NCI-H1694 treated with DMSO at 0.1 percent for 48 hours (cell line): ENCODE measurements at places on chromosomes 2 and 18.

- DNase-seq, result no peak
Measured at GRCh38 chr18:57728941-57729511, 74.1 kb downstream of the ATP8B1 start.

- DNase-seq, result no peak
Measured at GRCh38 chr2:1784986-1785617, 40.8 kb upstream of the PXDN start.

GRCh38 chr2:230413479-230413878, 2.5 kb upstream of the SP100 start:
- DNase-seq, result no peak

GRCh38 chr2:134359367-134360081, 105.7 kb downstream of the MGAT5 start:
- peak; percentile 65 for DNase-seq

DNA sequence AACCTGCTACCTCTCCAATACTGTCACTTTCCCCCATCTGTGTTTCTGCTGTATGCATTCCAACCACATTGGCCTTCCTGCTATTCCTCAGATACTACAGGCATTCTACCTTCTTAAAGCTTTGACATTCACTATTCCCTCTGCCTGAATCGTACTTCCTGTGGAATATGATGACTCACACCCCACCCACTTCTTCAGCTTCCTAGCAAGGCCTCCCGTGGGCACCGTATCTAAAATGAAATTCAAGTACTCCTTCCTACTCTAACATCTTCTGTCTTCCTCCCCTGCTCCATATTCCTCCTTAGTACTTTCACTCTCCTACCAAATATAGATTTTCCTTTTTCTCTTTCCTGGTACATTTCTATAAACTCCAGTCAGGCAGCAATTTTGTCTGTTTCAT, 710.4 kb downstream of the RNF144A start:
- no peak for DNase-seq

GRCh38 chr2:42138163-42139015, 30.8 kb upstream of the EML4 start:
- DNase-seq, result no peak

DNA sequence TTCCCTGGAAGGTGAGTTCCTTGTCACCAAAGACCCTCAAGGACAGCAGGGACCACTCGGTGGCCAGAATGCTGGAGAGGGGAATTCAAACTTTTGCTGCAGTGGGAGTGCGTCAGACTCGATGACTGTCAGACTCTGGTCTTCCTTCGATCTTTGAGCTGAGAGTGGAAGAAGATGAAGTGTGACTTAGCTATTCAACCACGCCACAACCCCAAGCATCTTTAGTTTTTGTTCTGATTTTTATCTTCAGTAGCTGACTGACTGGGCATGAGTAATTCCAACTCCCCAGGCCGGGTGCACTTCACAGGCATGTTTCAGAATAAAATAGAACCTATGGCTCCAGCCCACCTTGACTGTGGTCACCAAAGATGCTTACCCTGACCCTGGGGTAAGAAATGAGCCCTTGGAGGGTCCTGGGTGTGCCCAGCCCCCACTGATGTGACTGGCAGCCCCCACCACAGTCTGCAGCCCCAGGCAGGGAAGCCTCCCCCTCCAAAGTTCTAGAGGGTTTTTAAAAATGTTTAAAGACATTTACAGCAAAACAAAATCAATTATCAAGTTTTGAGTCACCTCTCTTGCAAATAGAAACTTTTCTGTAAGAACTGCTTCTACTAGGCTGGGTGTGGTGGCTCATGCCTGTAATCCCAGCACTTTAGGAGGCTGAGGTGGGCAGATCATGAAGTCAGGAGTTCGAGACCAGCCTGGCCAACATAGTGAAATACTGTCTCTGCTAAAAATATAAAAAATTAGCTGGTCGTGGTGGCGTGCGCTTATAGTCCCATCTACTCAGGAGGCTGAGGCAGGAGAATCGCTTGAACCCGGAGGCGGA, 24.9 kb upstream of the YWHAQ start:
- no peak for DNase-seq

GRCh38 chr2:85096616-85097015, 36.6 kb upstream of the TCF7L1 start:
- DNase-seq, result no peak

GRCh38 chr18:59607078-59607379, 90.2 kb downstream of the CCBE1 start:
- DNase-seq, result no peak

DNA sequence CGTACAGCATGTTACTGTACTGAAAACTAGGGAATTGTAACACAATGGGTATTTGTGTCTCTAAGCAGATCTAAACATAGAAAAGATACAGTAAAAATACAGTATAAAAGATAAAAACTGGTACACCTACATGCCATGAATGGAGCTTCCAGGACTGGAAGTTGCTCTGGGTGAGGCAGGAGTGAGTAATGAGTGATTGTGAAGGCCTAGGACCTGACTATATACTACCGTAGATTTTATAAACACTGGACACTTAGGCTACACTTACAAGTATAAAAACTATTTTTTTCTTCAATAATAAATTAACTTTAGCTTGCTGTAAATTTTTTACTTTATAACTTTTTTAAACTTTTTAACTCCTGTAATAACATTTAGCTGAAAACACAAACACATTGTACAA, 324.4 kb upstream of the TNP1 start:
- DNase-seq, result no peak

DNA sequence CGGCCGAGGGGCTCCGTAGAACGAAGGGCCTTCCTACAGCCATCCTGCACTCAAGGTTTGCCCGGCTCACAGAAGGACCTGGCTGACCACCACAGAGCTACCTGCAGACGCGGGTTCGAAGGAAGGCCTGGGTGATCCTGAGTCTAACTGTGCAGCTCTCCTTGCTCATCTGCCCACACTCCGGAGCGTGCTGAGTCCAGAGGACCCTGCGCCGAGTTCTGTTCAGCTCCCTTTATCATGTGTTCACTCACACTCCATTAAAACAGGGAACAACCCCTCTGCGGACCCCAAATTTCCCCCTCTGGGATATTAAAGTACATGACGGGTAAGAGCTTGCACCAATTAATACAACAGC, 138.3 kb downstream of the PXDN start:
- no peak for DNase-seq
